Endothelial cell of coronary artery (primary cell): ENCODE measurements at places on chromosomes 3 and 15. TPM values are rescaled to one million over a fixed set of nuclear protein-coding genes. Genes with fewer than 3 reads are reported as not detected.

Gene NDUFB5
- 116 and 137 TPM in 2 replicates for total RNA-seq

Gene FILIP1L
- 20.0 and 47.9 TPM in 2 replicates for total RNA-seq

Gene SECISBP2L
- 16.3 and 25.1 TPM in 2 replicates for total RNA-seq

Gene EIF4E3
- total RNA-seq, result 1.0 and 1.3 TPM in 2 replicates

Gene SPSB4
- total RNA-seq, result not detected in 2 replicates

Gene TRH
- not detected in 2 replicates for total RNA-seq

Gene BTBD1
- total RNA-seq, result 80.5 and 93.6 TPM in 2 replicates

Gene EXOG
- total RNA-seq, result 12.3 and 12.9 TPM in 2 replicates
